M059J (cell line): ENCODE measurements at places on chromosomes 2 and 18.

- no peak for DNase-seq
Measured at GRCh38 chr2:167816874-167817290, 430.5 kb downstream of the STK39 start.

DNA sequence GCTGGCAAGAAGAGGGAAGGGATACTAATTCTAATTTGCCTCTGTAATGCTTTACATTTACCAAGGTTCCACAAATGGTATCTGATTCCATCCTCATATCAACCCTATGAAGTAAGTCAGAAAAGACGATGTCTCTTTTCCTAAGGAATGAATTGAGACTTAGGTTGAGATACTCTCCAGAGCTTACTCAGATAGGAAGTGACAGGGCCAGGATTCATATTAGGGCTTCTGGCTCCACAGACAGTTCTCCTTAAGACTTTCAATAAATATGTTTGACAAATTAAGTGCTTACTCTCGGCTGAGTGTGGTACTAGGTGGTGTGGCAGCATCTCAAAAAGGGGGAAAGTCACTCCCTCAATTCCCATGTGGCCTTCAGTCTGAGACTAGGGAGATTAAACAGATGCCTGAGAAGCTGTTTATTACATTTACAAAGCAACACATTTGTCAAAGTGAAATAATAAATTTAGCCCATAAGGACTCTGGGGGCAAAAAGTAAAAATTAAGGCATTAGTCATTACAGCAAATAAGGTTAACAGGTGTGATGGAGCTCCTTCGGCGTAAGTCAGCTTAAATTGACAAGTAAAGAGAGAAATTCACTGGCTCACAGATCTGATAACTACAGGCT lies 14.2 kb downstream of the CDK15 start:
- DNase-seq: no peak

GRCh38 chr2:29650631-29651097 lies 270.7 kb downstream of the ALK start:
- DNase-seq: peak; percentile 46

DNA sequence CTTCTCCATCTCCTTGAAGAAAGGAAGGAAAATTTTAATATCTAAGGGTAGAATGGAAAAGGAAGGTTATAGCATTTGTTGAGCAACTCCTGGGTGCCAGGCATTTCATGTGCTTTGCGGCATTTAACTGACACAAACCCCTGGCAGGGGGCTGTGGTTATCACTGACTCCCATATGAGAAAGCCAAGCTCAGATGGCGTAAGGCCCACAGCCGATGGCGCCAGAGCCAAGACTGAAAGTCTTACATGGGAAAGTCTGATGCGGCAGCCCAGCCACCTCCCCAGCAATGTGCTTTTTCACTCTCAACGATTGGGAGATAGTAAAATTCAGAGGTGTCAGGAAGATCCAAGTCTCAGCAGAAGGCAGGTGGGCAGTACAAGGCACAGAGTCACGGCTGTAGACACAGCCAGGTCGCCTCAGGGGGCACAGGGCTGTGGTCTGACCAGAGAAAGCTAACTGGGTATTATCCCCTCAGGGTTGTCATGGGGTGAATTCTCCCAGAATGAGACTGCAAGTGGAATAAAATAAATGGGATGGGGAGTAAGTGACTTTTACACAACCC lies 324.2 kb upstream of the NCKAP5 start:
- peak; percentile 9 for DNase-seq

- no peak for DNase-seq
Measured at GRCh38 chr2:86292571-86293515, 44.6 kb downstream of the REEP1 start.

DNA sequence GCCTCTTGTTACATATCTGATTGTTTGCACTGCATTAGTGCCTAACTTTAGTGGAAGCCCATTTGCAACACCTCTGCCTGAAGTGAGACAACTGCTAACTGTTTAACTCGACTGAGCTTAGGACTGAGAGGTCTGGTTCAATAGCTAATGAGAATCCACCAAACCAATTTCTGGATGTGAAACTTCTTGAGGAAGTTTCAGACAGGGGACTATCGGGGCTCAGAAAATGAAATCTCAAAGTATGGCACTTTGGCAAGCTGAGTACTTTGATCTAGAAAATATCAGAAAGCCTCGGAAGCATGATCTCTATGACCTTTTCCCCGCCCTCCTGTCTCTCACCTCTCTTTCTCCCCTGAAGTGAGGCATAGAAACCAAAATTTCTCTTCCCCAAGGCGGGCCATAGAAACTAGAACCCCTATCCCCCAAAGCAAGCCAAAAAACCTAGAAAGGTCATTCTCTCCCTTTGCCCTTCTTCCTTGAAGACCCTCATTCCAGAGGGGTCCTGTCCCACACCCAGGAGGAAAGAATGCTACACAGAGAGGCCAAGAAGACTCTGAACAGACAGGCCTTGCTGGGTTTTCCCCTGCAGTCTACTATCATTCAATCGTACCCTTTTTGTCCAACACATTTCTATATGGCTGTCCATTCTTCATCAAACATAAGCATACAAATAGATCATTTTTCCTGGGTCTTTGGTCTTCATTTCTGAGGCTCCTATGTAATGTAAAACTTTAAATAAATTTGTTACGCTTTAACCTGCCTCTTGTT lies 69.6 kb upstream of the CREB1 start:
- DNase-seq: no peak

GRCh38 chr2:71714601-71715240 lies 261.4 kb downstream of the DYSF start:
- peak; percentile 65 for DNase-seq

- DNase-seq: no peak
Measured at GRCh38 chr2:119590873-119591272, 46.6 kb downstream of the CFAP221 start.

DNA sequence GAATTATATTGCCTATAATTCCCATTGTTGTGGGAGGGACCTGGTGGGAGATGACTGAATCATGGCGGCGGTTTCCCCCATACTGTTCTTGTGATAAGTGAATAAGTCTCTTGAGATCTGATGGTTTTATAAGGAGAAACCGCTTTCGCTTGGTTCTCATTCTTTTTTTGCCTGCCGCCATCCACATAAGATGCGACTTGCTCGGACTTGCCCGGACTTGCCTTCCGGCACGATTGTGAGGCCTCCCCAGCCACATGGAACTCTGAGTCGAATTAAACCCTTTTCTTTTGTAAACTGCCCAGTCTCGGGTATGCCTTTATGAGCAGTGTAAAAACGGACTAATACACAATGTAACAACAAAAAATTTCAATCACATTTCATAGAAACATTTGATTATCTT lies 115.8 kb downstream of the C2orf74 start:
- no peak for DNase-seq

- DNase-seq: no peak
Measured at GRCh38 chr2:233228376-233228775, 23.1 kb upstream of the ATG16L1 start.

DNA sequence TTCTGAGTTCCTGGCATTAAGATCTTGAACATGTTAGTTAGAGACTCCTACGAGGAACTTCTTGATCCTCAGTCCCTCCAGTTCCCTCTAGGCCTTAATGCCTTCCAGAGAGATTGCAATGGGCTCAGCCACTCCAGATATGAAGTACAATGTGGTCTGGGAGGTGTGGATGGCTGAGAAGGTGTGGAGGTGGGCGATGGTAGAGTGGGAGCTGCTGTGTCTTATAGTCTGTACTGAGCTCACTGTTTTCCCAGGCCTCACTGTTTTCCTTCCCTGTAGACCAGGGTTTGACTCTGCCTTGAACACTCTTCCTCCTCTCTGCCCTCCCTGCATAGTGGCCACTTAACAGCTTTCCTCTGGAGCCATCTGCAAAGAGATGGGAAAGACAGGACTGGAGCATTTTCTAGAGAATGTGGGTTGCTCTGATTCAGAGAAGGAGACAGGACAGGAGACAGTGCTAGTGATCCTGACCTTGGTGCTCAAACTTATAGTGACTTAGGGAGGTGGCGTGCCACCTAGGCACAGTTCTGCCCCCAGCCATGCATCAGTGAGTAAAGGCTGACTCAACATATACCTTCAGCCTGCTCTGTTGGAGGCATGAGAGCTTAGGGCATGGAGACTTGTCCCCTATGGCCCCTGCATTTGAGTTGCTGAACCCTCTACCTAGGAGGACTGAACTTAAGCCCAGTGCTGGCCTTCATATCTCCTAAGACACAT lies 129.7 kb downstream of the TDRD15 start:
- no peak for DNase-seq

- DNase-seq: no peak
Measured at GRCh38 chr2:196565982-196566381, 73.5 kb upstream of the CCDC150 start.

- DNase-seq: peak; percentile 40
Measured at GRCh38 chr2:26692897-26693849, 651 bp downstream of the KCNK3 start.

DNA sequence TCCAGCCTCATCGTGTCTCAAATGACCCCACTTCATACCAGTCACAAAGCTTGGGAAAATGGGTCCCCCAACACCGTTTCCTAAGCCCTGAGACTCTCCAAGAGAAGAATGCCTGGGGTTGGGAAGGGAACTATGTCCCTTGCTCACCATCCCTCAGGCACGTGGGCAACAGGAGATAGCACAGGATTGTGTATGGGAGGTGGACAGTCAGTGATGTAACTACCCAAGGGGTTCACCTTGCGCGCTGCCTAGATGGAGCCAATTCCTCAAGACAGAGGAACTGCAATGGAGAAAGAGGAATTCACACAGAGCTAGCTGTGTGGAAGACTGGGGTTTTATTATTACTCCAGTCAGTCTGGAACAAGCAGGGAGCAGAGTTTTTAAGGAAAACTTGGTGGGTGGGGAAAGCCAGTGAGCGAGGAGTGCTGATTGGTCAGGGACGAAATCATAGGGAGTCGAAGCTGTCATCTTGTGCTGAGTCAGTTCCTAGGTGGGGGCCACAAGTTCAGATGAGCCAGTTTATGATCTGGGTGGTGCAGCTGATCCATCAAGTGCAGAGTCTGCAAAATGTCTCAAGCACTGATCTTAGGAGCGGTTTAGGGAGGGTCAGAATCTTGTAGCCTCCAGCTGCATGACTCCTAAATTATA lies 13.8 kb upstream of the CXCR1 start:
- DNase-seq: no peak

- no peak for DNase-seq
Measured at GRCh38 chr2:128752691-128753263, 434.1 kb upstream of the HS6ST1 start.

DNA sequence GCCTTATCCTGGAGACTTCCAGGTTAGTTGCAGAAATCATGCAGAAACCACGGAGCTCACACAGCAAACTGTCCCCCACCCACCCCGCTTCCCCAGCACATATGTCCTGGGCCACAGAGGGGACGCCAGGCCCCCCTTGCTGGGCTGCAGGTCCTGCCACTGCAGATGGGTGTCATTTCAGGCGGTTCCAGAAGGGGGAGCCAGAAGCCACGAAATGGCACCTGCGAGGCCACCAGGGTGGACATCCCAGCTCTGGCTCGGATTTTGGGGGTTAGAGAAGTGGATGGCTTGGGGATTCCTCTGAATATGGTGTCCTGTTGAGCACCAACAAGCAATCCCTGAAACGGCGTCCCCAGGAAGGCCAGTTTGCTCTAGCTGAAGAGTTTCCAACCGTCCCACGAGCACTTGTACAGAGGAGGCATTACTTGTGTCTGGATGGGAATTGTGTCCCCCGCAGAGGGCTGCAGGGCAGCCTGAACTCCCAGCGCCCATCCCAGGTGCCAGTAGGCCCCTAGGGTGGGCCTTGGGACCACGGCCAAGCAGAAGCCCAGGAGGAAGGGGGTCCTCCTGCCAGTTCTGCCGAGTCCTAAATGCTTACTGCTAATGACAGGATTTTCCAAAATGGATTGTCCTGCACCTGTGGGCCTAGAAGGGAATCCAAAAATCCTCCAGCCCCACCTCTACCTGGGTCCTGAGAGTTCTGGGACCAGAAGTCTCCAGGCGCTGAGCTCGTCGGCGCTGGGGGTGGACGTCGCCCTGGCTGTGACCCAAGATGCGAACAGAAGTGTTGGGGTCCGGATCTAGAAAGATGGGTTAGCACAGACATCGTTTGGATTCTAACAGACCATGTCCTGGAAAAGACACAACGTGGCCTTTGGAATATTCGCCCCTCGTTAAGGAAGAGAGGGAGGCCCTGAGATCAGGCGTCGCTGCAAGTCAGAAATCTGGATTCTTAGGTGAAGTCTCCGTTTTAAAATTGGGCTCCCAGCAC lies 14.6 kb upstream of the NFATC1 start:
- peak; percentile 38 for DNase-seq

- DNase-seq: peak; percentile 84
Measured at GRCh38 chr2:101517758-101518271, 42.9 kb upstream of the RFX8 start.

GRCh38 chr2:75565472-75566462 lies 5.0 kb upstream of the EVA1A start:
- DNase-seq: peak; percentile 24

GRCh38 chr2:112591413-112591812 lies 7.0 kb downstream of the CHCHD5 start:
- DNase-seq: no peak

GRCh38 chr2:144211826-144212225 lies 308.1 kb downstream of the ZEB2 start:
- DNase-seq: peak; percentile 20

GRCh38 chr2:95008306-95008705 lies 17.2 kb upstream of the MAL start:
- no peak for DNase-seq

DNA sequence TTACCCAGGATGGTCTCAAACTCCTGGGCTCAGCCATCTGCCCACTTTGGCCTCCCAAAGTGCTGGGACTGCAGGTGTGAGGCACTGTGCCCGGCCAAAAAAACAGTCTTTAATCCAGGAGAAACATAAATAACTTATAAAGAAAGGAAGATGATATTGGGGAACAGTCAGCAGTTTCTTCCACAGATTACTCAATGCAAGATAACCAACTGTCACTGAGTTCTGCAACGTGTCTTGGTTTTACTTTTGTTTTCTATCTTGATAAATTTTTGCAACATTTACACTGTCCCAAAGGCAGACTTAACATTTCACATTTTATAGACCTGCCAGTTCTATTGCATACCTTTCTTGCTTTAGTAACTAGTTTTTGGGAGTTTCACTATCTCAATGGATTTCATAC lies 71.1 kb downstream of the ANKRD44 start:
- no peak for DNase-seq

- no peak for DNase-seq
Measured at GRCh38 chr2:186709529-186710450, 15.9 kb downstream of the FAM171B start.

- DNase-seq: no peak
Measured at GRCh38 chr18:56711708-56712445, 60.7 kb downstream of the WDR7 start.

- no peak for DNase-seq
Measured at GRCh38 chr2:231672617-231673347, 35.5 kb upstream of the PTMA start.

- peak; percentile 32 for DNase-seq
Measured at GRCh38 chr2:158665536-158666302, 129.4 kb upstream of the DAPL1 start.
